ENCODE measurements at places on chromosomes 11 and 22.

GRCh38 chr22:38286915-38287669 lies 14.3 kb upstream of the TMEM184B start:
- DNase-seq = no peak

DNA sequence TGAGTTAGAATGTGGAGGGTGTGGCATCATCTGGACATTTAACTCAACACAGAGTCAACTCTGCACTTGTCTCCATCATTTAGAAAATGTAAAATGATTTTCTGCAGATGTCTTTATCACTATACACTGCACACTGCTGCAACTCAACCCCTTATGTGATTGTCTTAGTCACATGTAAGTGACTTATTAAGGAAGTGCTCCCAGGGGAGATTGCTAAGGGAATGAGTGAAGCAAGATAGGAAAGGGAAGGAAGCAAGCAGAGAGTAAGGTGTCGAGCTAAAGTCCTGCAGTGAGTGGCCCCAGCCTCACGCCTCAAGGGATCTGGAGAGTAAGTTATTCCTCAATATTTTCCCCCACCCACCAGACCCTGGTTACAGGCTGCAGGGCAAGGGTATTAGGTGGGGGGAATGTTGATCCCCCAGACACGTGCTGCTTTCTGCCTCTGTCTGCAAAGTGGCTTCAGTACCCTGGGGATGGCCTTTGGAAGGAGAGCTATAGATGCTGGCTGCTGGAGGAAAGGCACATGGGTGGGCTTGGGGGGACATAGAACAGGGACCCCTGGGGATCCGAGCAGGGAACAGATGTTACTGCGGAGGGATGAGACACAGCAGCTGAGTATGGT lies 7.2 kb upstream of the CBX6 start:
- no peak for DNase-seq

- DNase-seq = no peak
These were observed 37.2 kb downstream of the RTL6 start for GRCh38 chr22:44460691-44461375.

DNA sequence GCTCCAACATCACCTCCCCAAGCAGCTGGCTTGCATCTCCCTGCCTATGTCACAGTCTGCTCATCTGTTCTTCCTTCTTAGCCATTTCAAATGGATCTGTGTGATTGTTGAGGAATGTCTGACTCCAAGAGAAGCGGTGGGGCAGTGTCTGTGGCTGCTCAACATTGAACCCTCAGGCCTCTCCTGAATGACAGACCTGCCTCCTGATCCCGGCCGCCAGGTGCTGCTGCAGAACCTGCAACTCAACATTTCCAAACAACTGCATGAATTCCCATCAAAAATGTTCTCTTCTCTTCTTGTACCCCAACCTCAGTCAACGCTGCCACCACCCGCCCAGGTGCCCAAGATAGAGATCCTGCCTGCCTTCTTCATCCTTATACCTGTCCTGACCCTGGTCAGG lies 132.5 kb downstream of the FBXO7 start:
- no peak for DNase-seq

DNA sequence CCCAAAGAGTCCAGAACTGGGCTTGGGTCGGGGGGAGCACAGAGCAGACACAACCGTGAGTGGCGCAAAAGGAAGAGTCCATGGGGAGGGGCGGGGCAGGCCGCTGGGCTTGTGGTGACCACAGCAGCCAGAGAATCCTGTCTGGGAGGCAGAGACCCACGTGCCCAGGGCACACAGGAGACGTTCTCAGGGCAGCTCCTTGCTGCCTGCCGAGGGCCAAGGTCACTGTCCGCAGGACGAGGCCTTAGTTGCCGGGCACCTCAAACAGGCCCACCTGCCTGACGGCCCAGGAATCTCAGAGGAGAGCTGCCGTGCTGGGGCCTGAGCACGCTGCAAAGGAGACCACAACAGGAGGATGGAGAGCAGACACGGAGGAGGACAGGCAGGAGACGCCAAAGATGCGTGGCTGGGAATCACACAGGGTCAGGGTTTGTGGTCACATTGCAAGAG lies 87.8 kb downstream of the MYEOV start:
- DNase-seq = no peak

DNA sequence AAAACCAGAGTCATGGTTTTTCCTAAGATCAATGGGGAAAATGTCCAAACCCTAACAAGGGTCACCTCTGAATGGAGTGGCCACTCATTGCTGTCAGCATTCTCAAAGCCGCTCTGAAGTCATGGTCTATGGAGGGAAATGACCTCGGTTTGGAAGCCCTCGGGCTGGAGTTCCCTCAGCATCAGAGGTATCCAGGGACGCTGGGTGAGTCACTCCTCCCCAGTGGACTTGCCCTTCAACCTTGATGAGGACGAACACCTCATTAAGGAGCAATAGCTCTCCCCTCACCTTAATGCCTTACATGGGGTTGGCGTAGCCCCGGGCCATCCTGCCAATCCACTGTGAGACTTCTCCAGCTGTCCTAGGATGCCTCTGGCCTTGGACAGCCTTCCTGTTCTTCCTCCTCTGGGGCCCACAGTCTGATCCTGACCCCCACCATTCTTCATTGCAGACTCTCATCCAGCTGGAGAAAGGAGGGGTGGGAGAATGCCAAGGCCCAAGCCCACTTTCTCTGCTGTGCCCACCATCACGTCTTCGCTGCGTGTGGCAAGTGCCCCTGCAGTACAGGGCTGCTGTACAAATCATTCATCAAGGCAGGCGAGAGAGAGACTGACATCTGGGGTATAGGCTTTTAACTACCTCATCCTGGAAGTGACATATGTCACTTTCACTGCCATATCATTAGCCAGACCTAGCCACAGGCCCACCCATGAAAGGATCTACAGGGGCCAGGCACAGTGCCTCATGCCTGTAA lies 25.4 kb upstream of the MYH9 start:
- no peak for DNase-seq

DNA sequence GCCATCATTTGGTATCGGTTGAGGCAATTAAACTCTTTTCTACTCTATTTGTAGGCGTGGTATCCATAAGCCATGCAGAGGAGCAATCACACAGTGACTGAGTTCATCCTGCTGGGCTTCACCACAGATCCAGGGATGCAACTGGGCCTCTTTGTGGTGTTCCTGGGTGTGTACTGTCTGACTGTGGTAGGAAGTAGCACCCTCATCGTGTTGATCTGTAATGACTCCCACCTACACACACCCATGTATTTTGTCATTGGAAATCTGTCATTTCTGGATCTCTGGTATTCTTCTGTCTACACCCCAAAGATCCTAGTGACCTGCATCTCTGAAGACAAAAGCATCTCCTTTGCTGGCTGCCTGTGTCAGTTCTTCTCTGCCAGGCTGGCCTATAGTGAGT lies 8.4 kb downstream of the OR9G4 start:
- no peak for DNase-seq

DNA sequence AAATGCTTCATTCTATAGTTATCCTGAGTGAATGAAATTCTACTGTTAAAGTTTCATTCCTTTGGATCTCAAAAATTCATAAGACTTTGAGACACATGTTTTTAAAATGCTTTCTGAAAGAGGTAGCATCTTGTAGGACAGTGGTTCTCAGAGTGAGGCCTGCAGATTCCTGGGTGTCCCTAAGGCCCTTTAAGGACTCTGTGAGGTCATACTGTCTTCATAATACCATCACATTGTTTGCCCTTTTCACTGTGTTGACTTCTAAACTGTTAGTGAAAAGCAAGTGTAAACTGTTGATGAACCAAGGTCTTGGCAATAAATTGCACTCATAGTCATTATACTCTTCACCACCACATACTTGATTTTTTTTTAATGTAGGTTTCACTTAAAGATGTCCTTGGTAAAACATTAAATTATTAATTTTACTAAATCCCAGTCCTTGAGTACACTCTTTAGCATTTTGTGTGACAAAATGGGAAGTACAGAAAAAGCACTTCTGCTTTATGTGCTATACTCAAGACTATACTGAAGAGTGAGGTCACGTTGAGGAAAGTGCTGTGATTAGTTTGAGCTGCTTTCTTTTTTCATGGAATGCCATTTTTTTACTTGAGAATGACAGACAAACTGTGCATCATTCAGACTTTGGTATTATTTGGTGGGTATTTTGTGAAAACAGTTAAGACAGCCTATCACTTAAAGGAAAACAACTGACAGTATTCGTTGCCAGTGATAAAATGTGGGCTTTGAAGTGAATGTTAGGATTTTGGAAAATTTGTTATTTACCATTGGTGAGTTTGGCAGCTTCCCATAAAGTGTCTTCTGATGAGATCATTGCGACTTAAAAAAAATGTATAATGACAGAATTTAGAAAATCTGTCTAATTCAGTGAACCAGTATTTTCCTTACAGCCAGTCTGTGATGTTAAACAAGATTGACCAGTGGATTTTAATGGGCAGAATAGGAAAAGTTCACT lies 61.1 kb downstream of the SPECC1L start:
- no peak for DNase-seq

DNA sequence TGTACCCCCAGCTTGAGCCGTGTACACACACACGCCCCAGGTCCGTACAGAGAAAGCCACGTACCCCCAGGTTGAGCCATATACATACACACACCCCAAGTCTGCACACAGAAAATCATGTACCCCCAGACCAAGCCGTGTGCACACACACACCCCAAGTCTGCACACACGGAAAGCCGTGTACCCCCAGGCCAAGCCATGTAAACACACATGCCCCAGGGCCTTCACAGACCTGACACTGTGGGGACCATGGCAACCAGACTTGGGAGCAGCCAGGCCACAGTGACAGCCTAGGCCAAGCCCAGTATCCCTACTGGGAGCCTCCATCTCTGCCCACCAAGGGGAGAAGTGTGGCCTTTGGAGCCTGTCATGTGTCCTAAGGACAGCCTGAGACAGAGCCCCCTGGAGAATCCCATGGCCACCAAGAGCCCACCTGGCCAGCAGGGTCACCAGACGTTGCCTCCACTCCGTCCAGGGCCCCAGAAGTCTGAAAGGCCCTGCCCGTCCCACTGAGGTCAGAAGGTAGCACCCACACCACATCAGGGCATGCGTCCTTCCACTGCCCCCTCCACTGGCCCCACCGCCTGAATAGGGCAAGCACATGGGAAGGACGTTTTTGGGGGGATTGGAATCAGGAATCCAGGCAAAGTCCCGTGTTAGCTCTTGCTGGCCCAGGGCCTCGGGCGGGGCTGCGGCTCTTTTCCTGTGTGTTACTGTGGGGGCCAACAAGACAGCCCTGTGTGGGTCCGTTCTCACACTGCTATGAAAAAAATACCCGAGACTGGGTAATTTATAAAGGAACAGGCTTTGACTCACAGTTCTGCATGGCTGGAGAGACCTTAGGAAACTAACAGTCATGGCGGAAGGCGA lies 636.7 kb downstream of the TBC1D22A start:
- no peak for DNase-seq

- no peak for DNase-seq
These were observed 2.9 kb upstream of the ELF5 start for GRCh38 chr11:34516247-34517040.

GRCh38 chr11:42762348-42762747 lies 549.4 kb upstream of the API5 start:
- DNase-seq = no peak

GRCh38 chr11:45145083-45145378 lies 1.4 kb upstream of the PRDM11 start:
- DNase-seq = no peak

GRCh38 chr11:64490562-64491216 lies 100.3 kb upstream of the SLC22A12 start:
- no peak for DNase-seq

DNA sequence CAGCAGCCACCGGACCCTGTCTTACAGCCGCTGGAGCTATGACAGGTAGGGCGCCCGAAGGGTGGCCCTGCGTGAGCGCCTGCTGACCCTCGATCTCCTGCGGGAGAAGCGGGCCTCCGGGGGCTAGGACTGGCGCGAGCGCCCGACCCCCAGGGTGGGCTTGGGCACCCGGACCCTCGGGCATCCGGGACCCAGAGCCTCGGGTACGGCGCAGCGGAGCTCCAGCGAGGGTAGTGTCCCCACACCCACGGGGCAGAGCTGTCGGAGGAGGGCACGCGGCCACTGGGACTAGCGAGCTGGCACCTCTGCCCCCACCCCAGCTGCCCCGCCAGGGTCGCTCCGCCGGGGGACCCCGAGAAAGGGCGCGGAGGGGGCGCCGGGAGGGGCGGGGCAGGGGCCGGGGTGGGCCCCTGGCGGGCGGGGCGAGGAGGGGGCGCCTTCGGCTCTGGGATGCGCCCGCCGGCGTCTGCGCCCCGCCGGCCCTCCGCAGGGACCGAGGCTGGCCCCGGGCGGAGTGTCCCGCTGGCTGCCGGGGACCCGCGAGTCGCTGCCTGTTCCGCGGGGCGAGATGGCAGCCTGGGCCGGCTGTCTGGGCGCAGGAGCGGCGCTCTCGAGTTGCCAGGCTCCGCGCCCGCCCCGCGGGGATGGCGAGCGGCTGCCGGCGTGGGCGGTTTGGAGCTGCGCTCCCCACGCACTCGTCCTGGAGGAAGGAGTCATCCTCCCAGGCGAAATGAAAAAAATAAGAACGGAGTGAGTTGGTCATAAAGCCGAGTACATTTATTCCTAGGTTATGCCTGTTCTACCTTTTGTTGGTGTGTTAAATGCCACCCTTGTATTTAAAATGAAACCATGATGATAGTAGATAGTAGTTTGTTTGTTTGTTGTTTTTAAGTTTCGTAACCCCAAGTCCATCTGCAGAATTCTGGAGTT lies 32.4 kb downstream of the EIF3F start:
- no peak for DNase-seq

- no peak for DNase-seq
These were observed 10.5 kb downstream of the IGSF22 start for GRCh38 chr11:18715476-18715875.

DNA sequence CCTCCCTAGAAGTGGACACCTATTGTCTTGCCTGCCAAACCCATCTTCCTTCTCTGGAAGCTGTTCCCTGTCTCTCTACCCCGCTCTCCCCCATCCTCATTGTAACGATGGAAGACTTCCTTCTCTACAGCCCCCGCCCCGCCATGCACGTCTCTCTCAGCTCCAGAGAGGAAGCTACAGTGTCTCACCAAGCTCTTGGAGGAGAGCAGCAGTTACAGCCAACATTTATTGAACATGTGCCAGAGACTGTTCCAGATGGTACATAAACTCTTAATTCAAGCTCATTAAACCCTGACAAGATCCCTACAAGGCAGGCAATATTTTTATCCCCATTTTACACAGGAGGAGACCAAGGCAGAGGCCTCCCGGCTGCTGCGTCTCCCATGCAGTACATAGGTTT lies 15.1 kb downstream of the MCHR1 start:
- no peak for DNase-seq

- DNase-seq = no peak
These were observed 340.4 kb downstream of the ETS1 start for GRCh38 chr11:128246810-128247594.
